ENCODE measurements at places on chromosomes 2 and 18.

GRCh38 chr2:230929381-230930148 is 4.5 kb upstream of the GPR55 start:
- no peak for DNase-seq

DNA sequence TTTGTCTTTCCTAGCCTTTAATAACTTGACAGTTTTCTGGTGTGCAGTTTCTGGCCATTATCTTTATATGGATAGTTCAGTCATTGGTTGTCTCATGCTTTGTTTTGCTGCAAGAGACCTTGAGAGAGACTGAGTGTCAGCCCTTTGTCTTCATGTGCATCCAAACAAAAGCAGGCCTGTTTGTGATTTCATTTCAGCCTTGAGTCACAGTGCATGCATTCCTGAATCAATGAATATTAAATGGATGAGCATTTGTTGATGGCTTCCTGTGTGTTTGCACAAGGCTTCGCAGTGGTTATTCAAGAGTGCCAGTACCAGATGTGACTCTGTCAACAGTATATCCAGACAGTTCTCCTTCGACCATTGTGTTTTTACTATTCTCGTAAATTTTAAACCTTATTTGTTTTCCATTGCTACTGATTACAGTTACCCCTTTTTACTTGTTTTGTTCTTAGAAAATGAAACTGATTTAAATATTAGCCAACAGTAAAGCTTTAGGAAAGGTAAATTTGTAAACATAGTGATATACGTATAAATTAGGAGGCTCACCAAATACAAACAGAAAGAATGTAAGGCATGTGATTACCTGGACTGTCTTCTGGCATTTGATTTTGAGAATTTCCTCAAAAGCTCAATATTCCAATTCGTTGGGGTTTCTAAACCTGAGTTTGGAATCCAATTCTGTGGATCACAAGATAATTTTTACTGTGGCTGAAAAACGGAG is 319.8 kb downstream of the CTNNA2 start:
- DNase-seq: no peak

DNA sequence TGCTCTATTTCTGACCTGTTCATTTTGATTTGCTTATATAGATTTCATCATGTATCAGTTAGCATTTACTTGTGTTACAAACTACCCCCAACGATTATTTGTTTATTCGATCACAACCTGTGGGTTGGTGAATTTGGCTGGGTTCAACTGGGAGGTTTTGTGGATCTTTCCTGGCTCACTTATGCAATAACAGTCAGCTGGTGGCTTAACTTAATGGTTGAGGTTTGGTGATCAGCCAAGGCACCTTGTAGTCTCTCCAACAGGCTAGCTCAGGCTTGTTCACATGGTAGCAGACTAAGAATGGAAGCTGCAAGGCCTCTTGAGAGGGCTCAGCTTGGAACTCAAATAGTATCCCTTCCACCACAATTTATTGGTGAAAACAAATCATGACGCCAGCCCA is 5.4 kb upstream of the PUM2 start:
- peak; percentile 91 for DNase-seq

DNA sequence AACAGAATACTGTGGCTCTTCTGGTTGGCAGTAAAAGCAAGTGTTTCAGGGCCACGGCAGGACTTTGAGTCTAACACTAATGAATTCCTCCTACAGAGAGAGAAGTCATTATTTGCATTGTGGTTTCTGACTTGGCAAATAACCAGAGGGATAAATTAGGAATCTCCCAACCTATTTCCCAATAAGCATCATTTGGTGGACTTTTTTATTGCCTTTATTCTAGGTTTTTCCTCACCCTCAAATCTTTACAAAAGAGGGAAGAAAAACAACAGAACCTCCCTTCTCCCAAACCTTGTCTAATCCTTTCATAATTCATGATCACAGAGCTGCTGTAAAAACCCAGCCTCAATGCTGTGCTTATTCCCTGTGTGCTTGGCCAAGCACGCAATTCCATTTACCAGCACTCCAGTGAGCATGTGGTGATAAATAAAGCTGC is 179.7 kb downstream of the AGPS start:
- no peak for DNase-seq

- DNase-seq: no peak
Measured at GRCh38 chr2:37013315-37013641, 46.9 kb upstream of the STRN start.

- DNase-seq: no peak
Measured at GRCh38 chr2:10833021-10833420, 20.4 kb upstream of the PDIA6 start.

GRCh38 chr18:21743166-21743832 is 2.7 kb downstream of the MIB1 start:
- DNase-seq: no peak

GRCh38 chr2:200025717-200026116 is 70.3 kb downstream of the MAIP1 start:
- peak; percentile 15 for DNase-seq

DNA sequence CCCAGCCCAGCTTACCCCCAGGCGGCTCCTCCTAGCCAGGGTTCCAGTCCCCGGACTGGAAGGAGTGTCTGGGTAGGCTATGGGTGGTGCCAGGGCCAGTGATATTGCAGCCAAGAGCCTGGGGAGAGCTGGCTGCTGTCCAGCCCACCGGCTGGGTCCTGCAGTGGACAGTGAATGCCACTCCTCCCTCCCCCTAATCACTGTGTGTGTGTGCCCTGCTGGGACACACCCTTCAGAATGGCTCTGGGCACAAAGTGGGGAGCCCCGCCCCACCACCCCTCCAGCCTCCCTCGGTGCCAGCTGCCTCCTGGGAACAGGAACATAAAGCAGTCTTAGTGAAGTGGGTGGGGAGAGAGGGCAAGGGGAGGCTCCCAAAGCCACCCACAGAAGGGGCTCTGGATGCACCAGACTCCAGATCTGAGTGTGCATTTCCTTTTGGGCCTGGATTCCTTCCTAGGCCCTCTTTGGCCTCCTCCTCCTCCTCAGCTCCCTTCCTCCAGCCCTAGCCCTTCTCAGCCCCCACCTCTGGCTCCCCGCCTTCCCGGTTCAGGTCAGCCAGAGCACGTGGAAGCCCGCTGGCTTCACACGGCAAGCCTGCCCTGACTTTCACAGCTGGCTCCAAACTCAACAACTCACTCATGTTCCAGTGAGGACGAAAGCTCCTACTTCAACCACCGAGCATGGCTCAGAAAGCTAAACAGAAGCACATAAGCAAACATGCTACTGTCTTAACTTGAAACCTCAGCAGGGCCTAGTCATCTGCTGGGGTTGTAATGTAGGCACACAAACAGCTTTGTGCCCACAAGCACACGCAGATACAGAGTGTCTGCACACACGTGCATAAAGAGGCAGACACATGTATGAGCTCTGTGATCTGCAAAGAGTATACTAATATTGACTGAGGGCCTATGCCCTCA is 209.2 kb upstream of the SMAD2 start:
- no peak for DNase-seq

DNA sequence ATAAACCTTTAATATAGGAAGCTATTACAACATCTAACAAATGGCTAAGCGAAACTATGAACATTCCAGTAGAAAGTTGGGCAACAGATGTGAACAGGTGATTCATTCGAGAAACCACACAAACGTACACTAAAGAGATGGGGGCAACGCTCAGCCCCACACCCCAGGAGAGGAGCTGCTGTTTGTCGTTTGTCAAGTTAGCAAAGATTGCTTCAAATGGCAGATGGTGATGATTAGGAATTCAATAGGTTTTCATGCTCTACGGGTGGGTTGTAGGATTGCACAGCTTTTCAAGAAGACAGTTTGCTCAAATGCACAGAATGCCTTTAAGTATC is 154.7 kb upstream of the HDAC4 start:
- no peak for DNase-seq
